ENCODE measurements at places on chromosomes 7 and 10.

GRCh38 chr7:148587076-148587475, 3.5 kb upstream of the C7orf33 start:
- DNase-seq = no peak

DNA sequence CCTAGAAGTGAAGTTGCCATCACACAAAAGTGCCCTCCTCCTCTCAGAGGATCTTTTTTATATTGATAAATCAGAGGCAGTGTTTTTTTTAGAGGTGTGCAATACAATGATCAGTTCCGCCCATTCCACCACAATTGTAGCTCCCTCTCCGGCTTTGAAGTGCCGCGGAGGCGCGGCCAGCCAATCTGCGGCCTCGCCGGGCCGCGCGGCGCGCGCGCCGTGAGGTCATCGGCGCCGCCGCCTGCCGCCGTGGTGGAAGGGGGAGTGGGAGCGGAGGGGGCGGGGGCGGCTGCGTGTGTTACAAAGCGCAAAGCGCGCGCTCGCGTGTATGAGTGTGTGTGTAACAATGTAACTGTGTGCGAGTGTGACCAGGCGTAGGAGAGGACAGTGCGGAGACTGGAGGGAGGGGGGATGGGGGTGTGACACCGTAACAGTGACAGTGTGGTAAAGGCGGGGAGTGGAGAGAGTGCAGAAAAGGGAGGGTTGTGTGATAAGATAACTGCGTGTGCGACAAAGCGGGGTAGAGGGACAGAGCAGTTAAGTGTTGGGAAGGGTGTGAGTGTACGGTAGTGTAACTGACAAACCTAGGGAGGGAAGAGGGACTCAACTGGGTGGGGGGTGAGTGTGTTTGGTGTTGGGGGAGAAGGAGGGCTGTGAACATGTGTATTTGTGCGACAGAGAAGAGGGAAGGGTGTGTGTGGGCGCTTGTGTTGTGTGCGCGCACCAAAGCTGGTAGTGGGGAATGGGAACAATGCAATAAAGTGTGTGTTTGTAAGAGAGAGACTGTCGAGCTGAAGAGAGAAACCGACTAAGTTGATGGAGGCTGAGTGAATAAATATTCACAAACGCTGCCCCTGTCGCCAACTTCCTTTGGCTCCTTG, at the start of gene SP8:
SP8 (minus strand) TSS at position 108 of the 881 bp plus-strand sequence; CDS start at position 20, 88 bp downstream.
- peak; percentile 64 for DNase-seq

DNA sequence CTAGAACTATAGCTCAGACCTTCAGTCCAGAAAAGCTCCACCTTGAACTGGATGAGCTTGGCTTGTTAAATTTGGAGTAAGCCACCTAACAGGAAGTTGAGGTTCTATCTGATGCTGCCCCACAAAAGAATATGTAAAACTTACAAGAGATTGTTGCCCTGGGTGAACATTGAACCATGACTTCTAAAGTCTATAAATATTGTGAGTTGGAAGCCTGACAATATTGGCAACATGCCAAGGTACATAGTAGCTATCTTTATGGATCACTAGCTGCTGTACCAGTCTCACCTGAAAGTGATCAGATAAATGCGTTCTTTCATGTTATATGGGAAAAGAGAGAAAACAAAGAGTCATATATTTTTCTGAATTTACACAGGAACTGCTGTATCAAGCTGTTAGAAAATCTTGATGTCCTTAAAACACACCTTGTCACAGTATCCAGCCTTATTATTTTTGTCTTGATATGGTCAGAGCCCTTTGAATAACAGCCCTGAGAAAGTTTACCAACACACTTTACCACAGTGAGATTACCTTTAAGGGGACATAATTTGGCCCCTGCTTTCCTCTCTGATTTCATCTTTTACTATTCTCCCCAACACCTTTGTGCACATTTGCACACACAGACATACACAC, 92.0 kb downstream of the LSMEM1 start:
- no peak for DNase-seq

DNA sequence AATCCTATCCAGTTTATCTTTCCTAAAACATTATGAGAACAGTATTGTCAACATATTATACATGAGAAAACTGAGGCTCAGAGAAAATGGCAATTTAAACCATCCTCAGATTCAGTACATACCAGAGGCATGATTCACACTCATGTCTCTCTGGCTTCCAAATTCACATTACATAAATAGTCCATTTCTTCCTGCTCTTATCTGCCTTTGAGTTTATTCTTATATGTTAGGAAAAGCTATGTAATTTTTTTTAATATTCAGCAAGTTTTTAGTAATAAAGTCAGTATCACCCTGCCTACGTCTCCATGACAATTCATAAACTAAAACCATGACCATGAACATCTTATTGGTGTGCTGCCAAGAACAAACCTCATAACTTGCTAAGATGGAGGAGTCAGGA, 1260.2 kb upstream of the SORCS1 start:
- no peak for DNase-seq

DNA sequence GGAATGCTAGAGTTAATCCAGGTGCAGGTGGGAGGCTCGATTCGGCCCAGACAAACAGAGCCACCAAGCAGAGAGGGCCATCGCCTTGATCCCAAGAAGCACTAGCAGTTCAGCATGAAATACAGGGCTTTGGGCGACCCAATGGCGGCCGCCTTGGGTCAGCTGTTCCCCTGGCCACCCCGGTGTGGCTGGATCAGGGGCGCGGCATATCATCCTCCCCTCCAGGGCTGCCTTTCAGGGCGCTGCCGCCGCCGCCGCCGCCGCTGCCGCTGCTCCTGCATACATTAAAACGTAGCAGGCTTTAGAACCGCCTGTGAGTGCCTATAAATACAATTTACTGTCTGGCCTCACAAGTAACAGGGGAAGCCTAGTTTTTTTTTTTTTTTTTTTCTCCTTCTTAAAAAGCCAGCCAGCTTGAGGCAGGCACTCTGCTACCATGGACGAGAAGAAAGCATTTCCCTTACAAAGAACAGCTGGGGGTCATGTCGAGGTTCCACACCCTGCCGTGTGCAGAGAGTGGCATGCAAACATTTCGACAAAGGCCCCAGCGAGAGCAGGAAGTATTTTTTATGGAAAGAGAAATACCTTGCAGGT, 57.7 kb upstream of the EFCAB10 start:
- no peak for DNase-seq

DNA sequence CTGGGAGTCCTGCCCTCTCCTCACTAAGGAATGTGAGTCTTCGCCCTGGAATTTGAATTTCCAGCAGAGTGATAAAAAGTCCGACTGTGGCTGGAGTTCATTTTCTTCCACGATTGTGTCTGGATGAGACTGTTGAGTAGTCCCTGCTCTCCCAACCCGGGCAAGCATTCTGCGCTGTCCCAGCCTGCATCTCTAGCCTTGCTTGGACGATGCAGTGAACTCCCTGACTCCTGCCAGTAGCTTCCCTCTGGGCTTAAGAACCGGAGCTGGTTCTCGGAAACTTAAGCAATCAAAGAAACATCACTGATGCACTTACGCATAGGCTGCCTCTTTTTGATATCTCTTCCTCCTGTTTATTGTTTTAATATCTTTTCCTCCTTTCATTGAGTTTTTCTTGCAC, 116.0 kb upstream of the FZD8 start:
- no peak for DNase-seq

DNA sequence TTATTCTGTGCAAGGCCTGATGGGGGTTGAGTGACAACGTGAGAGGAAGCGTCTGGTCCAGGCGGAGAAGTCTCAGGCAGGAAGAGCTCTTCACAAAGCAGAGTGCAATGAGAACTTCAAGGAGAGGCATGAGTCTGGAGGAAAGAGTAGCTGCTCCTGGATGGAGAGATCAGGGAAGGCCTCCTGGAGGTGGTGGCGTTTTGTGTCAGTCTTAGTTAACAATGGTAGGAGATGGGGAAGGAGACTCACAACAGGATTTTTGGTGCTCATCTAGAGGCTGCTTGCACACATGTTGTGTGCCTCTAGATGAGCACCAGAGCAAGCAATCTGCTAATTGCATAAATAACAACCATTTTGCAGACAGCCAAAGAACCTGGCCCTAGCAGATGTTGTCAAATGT, 442.8 kb upstream of the PODXL start:
- no peak for DNase-seq

GRCh38 chr10:3868271-3868664, 83.3 kb upstream of the KLF6 start:
- DNase-seq = no peak

- DNase-seq = peak; percentile 87
Measured at GRCh38 chr7:143410521-143411004, 1.9 kb upstream of the EPHA1 start.

GRCh38 chr10:33114451-33114952, 156.5 kb upstream of the ITGB1 start:
- no peak for DNase-seq

DNA sequence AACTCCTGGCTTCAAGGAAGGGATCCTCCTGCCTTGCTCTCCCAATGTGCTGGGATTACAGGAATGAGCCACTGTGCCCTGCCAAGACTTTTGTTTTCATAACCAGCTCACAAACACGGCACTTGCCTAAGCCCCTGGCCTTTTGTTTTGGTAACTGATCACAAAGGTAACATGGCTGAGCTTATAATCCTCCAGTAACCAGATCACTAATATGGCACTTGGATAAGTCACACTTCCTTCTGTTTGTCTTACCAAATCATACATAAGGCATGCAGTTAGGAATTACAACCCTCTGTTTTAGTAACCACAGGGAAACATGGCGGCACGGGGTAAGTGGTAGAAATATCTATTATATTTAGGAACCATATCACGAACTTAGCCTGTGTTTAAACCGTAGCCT, 577.1 kb downstream of the CALN1 start:
- no peak for DNase-seq

- no peak for DNase-seq
Measured at GRCh38 chr10:54666192-54666591, 134.8 kb downstream of the PCDH15 start.

- DNase-seq = no peak
Measured at GRCh38 chr7:74141705-74142104, 32.5 kb upstream of the EIF4H start.

DNA sequence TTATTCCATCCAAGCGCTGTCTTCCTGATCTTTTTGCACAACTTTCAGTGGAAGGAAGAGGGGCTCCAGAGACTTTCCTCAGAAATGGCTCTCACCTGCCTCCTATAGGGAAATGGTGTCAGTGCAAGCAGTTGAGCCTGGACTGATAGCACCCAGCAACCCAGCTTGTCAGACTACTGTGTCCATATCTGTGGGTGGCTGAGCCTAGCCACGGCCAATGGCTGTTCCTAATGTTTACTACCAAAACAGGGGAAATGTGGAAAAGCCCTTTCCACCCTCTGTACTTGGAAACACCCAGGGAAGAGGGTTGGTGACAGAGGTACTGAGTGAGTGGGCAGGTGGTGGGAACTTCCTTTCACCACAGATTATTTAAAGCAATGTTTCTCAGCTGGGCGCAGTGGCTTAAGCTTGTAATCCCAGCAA, 4.3 kb upstream of the YKT6 start:
- DNase-seq = peak; percentile 70

- no peak for DNase-seq
Measured at GRCh38 chr7:19248681-19249080, 103.5 kb upstream of the FERD3L start.

- DNase-seq = no peak
Measured at GRCh38 chr10:113523071-113523470, 29.8 kb upstream of the HABP2 start.

DNA sequence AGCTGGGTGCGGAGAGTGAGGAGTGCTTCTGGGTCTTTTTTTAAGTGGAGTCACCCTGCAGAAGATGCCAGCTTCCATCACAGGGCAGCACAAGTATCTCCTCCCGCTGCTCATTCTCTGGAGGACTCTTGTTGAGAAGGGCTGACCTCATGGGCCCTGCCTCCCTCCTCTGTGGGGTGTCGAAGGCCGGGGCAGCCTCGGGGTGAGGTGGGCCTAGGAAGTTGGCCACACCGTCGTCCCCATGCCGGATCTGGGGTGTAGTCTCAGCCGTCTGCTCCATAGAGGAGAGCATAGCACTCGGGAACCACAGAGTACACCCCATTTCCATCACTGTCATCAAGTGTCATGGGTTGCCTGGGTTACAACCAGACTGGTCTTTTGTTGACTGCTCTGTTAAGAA, 85.0 kb downstream of the TRRAP start:
- DNase-seq = no peak

DNA sequence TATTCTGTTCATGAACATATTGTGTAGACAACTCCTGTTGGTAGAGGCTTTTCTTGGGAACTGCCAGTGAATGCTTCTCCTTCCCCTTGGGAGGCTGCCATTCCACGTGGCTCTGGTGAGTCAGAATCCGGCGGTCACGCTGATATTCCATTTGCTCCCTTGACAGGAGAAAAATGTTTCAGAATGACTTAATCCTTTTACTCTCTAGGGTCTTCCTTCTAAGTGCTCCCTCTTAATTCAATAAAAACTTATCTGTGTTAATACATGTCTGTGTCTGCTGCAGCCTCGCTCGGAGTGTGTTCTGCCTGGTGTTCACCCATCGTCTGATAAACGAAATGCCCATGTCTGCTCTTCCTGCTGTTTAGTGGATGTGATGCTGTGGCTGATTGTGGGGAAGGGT, 278.6 kb downstream of the ARHGAP12 start:
- DNase-seq = no peak

- DNase-seq = no peak
Measured at GRCh38 chr7:70937424-70937823, 194.5 kb upstream of the GALNT17 start.

- peak; percentile 68 for DNase-seq
Measured at GRCh38 chr7:91089382-91089963, 174.8 kb upstream of the FZD1 start.

DNA sequence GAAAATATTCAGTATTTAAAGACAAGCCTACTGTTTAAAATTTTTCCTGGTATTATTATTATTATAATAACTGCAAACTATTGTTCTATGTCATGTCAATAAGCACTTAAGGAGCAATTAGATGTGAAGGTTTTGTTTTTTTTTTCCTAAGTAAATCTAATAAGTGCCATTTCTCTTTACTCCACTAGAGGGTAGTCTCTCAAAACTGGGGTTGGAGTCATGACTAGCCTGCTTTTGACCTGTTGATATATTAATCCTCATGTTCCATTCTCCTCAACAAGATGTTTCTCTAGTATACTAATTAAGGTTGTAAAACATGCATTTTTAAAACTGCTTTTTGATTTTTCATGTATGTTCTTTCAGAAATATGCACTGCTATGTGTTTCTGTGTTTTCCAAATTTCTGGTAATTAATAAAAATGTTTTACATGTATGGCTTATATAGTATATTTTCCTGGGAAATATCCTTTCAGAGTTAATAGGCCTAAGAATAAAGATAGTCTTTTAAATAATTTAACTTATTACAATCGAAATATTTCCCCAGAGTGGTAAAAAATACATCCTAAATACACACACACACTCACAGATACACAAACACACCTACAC, 1.0 kb upstream of the LRRN3 start:
- peak; percentile 49 for DNase-seq

DNA sequence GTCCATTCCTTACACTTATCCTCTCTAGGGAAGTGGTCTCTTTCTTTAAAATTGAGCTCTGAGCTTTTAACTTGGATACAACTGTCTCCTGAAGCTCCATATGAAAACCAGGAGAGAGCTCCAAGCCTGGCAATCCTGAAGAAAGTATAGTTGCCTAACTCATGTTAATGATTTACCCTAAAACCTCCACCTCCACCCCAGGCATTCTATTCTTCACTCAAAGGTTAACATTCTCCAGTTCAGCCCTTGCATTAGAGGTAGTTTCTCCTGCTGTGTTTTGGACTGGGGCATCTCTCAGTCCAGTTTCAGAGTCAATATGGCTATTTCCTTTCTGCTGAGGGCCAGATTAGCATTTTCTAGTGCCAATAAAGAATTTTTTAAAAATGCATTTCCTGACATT, 195.5 kb downstream of the SLC25A13 start:
- no peak for DNase-seq

- peak; percentile 47 for DNase-seq
Measured at GRCh38 chr7:131071786-131072504, 255.7 kb upstream of the MKLN1 start.
